ENCODE measurements at places on chromosomes 11 and 22.

DNA sequence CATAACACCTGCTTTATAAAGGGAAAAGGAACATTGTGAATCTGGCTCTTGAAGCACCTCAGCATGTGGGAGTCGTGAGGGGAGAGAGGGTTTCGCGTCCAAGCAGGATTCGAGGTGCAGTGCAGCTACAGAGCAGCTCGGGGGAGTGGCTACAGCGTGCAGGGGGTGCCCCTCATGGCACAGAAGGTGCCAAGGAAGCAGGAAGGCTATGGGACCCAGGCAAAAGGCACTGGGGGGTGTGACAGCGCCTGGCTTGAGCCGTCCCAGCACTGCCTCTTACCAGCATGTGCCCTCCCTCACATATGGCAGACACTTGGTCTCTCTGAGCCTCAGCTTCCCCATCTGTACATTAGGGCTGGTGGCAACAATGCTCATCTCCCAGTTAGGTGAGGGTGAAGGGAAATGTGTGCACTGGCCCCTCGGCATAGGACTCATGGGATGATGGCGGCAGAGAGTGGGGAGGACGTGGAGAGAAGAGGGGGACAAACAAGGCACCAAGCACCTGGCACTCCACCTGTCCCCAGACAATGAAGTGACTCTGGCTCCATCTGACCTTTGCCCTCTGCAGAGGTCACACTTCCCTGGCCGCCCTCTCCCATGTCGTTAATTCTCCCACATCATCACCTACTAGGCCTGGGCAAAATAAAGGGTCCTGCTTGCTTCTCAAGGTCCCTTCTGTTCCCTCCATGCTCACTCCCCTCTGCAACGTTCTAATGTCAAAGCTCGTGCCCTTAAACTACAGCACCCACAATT lies 10.4 kb downstream of the TNKS1BP1 start:
- no peak for DNase-seq

DNA sequence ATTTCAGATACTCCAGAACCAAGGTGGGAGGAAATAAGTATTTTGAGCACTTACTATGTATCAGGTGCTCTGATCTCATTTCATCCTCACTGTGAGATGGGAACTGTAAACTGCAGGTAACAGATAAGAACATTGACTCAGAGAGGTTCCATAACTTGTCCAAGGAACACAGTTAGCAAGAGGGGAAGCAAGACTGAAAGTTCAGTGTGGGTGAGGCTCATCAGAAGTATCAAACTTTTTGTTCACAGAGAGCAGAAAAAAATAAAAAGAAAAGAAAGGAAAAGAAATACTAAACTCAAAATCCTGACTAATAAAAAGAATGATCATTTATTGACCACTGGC lies 37.1 kb downstream of the RAB30 start:
- DNase-seq = no peak

GRCh38 chr22:37951305-37951704 lies 2.1 kb downstream of the C22orf23 start:
- no peak for DNase-seq

DNA sequence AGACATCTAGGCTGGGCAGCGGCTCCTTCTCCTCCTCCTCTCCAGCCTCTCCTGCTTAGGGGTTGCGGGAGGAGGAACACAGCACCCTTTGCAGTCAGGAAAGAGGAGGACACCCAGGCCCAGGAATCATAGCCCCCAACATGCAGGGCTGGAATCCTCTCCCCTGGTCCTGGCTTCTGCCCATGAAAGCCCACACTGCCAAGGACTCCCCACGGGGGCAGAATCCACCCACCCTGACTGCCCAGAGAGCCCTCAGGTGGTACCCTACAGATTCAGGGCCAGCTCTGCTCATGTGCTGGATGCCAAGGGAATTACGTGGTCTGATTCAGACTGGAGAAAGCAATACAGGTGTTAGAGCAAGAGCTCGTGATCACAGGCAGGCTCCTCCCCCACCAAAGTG lies 4.5 kb downstream of the ESS2 start:
- no peak for DNase-seq

DNA sequence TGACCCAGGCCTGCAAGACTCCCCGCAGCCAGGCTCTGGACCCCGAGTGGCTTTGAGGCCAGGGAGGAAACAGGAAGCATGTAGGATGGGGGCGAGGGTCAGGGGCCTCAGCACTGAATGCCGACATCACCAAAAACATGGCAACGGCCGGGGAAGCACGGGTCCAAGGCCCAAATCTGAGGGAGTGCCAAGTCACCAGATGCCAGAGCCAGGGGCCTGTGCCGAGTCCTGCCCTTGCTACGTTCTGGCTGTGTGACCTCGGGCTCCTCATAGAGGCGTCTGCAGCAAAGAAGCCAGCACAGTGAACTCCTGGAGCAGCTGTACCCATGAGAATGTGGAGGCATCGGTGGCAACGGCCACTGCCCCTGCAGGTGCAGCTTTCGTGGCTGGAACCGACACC lies 420.7 kb downstream of the CTTN start:
- no peak for DNase-seq

DNA sequence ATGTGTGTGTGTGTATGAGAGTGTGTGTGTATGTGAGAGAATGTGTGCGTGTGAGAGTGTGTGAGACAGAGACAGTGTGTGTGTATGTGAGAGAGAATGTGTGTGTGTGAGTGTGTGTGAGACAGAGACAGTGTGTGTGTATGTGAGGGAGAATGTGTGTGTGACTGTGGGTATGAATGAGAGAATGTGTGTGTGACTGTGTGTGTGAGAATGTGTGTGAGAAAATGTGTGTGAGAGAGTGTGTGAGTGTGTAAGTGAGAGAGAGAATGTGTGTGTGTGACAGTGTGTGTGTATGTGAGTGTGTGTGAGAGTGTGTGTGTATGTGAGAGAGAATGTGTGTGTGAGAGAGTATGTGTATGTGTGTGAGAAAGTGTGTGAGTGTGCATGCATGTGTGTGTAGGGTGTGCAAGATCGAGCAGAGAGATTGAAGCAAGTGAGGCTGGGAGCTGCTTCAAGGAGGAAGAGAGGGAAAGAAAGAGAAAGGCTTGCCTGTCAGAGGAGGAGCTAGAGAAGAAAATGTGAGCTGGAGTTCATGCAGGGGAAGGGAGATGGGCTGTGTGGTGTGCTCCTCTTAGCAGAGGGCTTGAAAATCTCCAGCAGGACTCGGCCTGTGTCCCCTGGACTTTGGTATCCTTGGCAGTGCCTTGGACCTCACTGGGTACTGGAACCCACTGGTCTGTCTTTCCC lies 27.7 kb upstream of the TP53I11 start:
- no peak for DNase-seq

DNA sequence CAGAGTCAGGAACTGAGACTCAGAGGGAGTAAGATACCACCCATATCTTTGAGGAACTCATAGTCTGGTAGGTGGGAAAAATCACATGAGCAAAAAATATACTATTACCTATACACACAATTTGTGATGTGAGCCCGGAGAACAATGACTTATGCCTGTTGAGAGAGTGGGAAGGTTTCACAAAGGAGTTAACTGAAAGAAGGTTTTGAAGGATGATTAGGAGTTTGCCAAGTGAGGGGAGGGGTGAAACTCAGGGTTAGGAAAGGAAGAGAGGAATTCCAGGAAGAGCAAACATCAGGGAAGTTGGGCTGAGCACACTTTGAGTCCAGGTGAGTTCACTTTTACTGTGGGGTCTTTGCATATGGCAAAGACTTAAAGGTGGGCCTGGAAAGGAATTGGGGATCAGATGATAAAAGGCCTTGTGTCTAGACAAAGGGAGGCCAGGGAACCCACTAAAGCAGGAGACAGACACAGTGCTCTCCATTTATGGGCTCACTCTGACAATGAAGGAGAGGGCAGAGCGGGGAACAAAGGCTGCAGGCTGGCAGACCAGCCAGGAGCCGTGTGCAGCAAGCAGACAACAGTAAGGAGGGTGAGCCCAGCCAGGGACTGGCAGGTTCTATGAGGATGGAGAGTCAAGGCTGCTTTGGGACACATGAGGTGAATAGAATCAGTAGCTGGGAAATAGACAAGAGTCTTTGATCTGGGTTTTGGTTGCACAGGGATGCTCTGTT lies 33.1 kb downstream of the TSPAN18 start:
- no peak for DNase-seq

Data from stimulated activated CD8-positive, alpha-beta memory T cell treated with anti-CD3 and anti-CD28 coated beads, Interleukin-7, amount 100 ng/mL, for 24 hours (primary cell).